Left renal pelvis (tissue), 4 donors: ENCODE measurements at places on chromosomes 3 and 15. TPM values are rescaled to one million over a fixed set of nuclear protein-coding genes. Genes with fewer than 3 reads are reported as not detected.

The MASP1 gene
- 4.8 TPM for polyA plus RNA-seq

DNA sequence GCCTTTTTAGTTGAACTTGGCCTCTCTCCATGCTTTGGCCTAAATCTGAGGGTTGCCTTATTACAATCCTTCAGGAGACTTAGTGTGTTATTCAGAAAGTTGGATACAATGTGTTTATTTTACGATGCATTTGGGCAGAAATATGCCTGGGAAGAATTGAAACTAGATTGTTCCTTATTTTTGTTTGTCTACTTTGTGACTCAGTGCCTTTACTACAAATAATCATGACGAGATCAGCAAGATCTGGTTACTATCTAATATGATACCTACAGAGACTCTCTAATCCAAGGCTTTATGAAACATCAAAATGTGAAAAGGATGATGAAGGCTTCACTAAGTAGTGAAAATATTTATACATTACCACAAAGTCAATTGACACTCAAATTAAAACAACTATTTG lies 82.2 kb downstream of the RBMS3 start:
- DNase-seq = no peak

GRCh38 chr3:54917174-54917573 lies 10.7 kb downstream of the LRTM1 start:
- DNase-seq = no peak

GRCh38 chr15:63484433-63485186 lies 19.8 kb upstream of the USP3 start:
- DNase-seq = no peak

DNA sequence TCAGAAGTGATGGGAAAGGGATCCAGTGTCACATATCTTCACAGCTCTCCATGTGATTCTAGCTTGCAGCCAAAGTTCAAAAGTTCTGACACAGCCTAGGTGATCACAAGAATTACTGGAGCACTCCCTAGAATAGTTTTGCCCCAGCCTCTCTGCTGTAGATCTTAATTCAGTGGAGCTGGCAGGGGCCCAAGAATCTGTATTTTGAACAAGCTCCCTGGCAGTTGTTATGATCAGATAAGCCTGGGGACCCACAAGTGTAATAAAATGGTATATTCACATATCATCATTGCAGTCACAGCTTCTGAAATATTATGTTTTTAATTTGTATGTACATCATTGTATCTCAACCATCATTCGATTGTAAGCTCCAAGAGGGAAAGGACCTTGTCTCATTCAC lies 62.3 kb downstream of the NOX5 start:
- DNase-seq = no peak

DNA sequence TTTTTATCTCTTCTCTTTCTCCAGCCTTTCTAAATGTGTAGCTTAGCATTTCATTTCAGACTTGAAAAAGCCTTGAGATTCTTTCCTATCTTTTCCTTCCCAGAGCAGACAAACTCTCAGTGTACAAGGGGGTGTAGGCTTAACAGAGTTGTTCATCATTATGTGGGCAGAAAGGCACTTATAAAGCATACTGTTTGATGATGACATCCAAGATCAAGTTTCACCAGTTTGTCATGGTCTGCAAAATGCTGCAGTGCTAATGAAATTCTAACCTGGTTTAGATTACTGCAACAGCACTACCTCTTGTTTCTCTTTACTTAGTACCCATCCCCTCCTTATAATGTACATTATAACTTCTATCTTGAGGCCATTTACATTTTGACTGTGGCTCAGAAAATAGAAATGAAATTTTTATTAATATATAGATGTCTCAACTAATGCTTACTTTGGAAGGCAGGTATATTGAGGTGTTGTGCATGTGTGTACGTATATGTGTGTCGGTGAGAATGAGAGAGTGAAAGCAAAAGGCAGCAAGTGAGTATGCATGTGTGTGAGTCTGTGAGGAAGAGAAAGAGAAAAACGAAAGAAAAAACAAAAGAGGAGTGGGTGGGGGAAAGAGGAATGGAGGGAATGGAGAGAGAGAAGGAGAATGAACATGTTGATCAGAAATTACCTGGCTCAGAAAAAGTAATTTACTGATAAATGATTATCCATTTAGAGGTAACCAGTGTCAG lies 1043.6 kb downstream of the TUSC7 start:
- no peak for DNase-seq

- DNase-seq = no peak
These were observed 91.8 kb upstream of the IQSEC1 start for GRCh38 chr3:13164893-13165492.
